Mammary epithelial cell (primary cell): ENCODE measurements at places on chromosomes 16 and 17. TPM values are rescaled to one million over a fixed set of nuclear protein-coding genes. Genes with fewer than 3 reads are reported as not detected.

DNA sequence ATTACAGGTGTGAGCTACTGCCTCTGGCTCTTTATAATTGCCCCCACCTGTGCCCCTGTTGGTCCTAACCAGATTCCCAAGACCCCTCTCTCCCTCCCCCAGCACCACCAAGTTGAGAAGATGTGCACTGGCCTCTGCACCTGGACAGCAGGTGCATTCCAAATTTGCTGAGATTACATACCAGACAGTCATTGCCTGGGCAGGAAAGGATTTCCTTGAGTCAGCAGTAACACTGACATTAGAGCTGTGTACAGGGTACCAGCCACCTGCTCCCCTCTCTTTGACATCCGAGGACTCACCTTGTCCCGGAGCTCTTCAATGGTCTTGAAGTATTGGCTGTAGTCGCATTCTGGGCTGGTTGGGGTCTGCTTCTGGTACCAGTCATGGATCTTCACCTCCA, 659 bp downstream of the KRT15 start:
- DNase-seq, result no peak

GRCh38 chr17:57375770-57376225, 119.5 kb downstream of the MSI2 start:
- DNase-seq, result peak; percentile 91

GRCh38 chr17:72598695-72599094, 477.9 kb downstream of the SOX9 start:
- DNase-seq, result no peak

- peak; percentile 44 for DNase-seq
Observed at GRCh38 chr16:13014476-13014875, 113.1 kb downstream of the SHISA9 start.

DNA sequence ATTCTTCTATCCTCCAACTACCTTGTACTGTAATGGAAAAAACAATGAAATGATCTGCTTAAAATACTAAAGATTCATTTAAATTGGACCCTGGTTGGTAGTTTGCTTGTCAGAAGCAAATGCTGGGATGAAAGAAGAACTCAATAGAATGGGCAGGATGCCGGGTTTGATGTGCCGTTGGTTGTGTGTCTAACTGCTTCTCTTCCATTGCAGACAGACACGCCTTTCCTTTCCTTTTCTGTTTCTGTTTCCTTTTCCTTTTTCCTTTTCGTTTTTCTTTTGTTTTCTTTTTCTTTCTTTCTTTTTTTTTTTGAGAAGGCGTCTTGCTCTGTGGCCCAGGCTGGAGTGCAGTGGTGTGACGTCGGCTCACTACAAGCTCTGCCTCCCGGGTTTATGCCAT, 64.6 kb downstream of the PLCG2 start:
- no peak for DNase-seq

DNA sequence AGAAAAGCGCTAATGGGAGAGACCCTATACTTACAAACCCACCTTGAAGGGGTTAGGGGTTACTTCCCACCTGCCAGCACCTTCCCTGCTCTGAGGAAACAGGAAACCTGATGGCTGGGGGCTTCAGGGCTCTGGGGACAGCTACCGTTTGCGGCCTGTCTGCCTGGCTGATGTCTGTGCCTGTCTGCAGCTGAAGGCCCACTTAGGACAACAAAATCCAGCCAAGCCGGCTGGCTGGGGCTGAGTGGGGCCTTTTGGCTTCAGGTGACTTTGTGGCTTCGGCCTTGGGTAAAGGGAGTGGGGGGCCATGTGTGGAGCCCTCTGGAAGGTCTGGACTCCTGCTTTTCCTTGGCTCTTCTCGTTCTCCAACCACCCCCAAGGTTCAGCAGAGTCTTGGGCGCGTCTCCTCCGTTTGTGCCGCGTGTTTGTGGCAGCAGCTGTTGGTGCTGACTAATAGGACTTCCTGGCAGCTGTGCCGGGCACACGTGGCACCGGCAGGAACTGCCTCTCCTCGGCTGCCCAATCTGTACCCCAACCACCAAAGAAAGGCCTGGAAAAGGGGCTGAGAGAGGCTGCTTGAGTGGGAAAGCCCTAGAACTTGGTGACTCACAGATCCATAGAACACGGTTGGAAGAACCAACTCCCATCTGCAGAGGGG, 186.7 kb downstream of the MSI2 start:
- DNase-seq, result peak; percentile 70

DNA sequence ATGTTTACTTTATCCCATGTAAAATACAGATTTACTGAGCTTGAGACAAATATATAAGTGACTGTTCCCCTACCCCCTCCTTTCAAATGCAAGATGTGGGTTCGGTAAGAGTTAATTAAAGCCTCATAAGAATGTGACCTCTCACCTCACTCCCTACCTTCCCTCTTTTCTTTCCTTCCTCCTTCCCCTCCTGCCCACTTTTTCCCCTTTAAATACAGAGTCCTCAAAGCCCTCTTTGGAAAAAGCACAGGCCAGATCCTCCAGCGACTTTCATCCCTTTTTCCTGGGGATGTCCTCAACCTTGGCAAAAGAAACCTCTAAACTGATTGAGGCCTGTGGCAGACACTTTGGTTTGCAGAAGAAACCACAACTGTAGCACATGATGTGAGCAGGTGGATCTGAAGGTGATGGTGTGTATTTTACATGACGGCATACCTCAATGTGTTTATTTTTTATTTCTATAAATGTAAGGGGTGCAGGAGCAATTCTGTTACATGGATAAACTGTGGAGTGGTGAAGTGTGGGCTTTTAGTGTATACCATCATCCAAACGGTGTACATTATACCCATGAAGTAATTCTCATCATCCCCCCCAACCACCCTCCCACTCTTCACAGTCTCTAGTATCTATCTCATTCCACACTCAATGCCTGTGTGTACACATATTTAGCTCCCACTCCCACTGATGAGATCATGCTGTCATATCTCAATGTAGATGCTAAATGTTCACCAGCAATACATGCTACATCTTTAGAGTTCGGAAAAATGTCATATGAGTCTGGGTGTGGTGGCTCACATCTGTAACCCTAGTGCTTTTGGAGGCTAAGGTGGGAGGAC, 77.7 kb downstream of the XYLT1 start:
- DNase-seq, result no peak

DNA sequence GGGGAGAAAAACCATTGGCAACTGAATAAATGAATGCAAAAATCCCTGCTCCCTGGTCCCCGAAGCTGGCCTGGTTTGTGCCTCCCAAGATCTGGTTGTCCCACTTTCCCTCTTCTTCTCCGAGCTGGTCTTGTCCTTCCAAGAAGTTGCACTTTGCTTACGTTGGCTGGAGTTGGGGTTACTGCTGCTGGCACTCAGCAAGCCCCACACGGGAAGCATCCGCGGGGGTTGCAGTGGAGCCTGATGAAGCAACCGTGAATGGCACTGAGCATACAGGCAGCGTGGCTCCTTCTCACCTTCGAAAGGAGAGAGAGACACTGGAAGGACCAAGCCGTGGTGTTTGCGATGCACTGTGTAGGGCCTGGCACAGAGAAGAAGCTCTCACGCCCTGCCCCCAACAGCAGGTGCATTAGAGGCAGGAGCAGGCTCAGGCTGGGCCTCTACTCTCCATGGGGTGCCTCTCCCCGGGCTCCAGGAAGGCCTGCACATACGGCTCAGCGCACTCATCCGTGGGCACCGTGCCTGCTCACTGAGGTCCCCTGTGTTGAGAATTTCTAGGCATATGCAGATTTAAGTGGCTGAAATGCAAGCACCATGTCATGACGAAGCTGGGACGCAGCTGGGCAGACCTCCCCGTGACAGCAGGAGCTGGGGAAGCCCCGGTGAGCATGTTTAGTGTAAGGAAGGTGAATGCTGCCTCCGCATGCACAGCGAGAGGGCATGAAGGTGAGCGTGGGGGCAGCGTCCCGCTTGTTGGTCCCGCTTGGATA, 12.1 kb downstream of the CA5A start:
- peak; percentile 56 for DNase-seq

DNA sequence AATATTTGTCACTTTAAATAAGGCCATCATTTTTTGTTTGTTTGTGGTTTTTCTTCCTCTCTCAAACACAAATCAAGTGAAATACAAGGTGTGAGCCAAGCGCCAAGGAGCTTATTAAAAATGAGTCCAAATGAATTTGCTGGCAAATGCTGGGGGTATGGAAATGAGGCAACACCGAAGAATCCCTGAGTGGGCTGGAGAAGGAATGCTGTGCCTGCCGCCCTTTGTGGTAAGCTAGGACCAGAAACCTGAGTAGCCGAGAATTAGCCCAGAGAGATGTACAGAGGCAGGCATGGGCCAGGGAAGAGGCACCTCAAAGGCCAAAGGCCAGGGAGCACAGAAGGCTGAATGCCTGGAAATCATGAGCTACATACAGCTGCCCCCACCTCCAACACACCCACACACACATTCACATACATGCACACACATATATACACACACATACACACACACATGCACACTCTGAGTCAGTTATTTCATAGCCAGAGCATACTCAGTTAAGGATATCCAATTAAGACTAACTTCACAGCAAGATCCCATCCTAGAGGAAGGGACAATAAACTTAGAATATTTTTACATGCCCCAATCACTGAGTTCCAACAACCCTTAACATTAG, 266.1 kb upstream of the DYNLRB2 start:
- DNase-seq, result peak; percentile 67

GRCh38 chr16:67773569-67774456, 32.5 kb downstream of the RANBP10 start:
- DNase-seq, result no peak

DNA sequence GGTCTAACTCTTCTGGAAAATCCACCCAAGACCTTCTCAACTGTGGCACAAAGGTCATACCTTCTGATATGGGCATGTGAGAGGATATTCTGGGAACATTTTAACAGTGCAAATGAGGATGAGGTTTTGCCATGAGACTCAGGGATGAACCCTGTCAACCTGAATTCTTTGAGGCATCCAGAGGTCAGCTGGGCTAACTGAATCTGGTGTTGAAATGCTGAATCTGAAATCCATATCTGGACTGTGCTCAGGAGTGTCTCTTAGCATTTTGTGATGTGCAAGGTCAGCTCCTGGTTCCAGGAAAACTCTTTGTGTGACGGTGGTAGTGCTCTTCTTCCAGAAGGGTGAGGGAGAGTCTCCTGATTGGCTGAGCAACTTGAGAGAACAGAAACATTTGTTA, 276.0 kb upstream of the SALL1 start:
- no peak for DNase-seq

- peak; percentile 82 for DNase-seq
Observed at GRCh38 chr17:41553176-41553575, 18.7 kb downstream of the KRT9 start.

DNA sequence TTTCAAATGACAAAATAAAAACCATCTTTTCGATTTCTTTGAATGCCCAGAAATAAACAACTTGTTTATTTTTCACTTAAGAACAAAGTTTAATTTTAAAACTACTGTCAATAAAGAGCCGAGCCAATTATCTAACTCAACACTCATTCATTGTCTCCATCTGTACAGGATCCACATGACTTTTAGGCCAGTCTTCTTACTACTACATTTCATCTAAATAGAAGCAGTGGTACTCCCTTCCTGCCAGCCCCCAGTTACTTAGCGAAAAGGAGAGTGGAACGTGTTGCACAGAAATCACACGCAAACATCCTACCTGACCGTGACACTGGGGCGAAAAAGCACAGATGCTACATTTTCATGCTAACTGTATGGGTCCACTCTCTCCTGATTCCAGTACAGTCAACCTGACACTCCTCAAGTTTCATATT, 1.2 kb downstream of the GNA13 start:
- no peak for DNase-seq

DNA sequence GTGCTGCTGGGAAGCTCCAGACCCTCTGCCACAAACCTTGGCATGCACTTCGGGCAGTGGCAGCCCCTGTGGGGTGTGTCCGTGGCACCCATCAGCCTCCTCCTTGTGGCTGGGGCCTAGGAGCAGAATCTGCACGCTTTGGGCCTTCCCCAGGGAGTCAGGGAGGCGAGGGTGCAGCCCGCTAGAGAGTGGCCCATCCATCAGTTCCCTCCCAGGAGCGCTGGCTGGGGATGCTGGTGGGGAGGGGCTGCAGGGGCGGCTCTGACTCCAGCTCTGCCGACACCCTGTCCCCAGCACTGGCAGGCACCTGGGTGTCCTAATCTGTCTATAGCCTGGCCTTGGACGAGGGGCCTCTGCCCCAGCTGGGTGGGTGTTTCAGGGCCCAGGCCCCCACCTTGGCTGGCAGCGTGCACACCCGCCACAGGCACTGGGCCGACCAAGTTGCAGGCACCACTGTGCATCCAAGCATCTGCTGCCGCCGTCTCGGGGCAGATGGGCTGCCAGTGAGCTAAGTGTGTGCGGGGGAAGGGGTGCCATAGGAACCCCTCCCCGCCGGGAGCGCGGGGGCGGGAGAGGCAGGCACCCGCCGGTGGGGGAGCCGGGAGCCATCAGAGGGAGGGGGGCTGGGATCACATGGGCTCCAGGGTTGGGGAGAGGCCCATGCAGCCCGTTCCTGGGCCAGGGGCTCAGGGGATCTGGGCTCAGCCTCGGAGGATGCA, 30.2 kb downstream of the ENDOV start:
- no peak for DNase-seq

- DNase-seq, result peak; percentile 37
Observed at GRCh38 chr17:6110592-6110991, 40.4 kb downstream of the WSCD1 start.

- no peak for DNase-seq
Observed at GRCh38 chr16:20072874-20073202, 852 bp downstream of the GPR139 start.

DNA sequence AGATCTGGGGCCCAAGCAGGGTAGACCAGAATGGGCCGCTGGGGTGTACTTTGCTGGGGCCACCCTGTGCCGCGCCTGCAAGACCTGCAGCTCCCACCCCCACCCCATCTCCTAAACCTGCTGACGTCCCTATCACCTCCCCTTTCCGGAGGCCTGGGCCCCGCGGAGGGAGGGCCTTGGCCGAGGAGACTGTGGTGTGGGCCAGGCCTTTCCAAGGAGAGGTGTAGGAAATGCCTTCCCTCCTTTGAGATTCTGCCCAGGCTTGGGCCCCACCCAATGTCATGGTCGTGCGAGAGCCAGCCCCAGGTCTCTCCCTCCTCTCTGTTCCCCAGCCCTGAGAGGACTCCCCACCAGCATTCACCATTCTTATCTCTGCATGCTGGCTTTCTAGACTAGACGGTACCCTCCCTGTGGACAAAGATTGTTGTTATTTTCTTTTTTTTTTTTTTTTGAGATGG, 3.9 kb upstream of the WFIKKN2 start:
- no peak for DNase-seq

GRCh38 chr17:3770466-3770865, 30.5 kb downstream of the ITGAE start:
- DNase-seq, result no peak

GRCh38 chr17:60403523-60403810, 11.5 kb upstream of the USP32 start:
- no peak for DNase-seq

The NPIPB13 gene
- 3.2 TPM for total RNA-seq

The HOXB13 gene
- not detected in 2 replicates for total RNA-seq

The OR1E1 gene
- not detected in 2 replicates for total RNA-seq

The TAT gene
- total RNA-seq, result not detected

The GPR142 gene
- total RNA-seq, result not detected in 2 replicates

The C17orf67 gene
- total RNA-seq, result 0.17 TPM

The KCNJ16 gene
- not detected in 2 replicates for total RNA-seq

The PABPN1L gene
- not detected in 2 replicates for total RNA-seq
